Astrocyte of the spinal cord (primary cell): ENCODE measurements at places on chromosomes 12 and 14.

DNA sequence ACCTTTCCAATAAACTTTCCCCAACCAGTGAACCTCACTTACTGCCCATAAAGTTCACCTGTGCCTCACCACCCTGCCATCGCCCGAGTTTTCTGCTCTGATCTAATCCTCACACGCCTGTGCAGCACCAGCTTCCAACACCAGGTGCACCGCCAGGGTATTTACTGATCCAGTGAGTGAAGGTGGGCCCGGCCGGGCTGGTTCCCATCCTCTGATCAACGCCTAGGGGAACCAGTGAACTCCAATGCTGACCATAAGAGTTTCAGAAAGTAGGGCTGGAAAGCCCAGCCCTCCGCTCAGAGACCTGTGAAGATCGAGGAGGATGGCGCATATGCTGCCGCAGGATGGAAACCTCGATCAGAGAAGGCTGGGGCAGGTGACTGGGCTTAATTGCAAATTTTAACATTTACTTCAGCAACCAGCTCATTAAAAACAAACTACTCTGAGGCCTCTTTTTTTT lies 685 bp upstream of the MYL6B start:
- no peak for DNase-seq

DNA sequence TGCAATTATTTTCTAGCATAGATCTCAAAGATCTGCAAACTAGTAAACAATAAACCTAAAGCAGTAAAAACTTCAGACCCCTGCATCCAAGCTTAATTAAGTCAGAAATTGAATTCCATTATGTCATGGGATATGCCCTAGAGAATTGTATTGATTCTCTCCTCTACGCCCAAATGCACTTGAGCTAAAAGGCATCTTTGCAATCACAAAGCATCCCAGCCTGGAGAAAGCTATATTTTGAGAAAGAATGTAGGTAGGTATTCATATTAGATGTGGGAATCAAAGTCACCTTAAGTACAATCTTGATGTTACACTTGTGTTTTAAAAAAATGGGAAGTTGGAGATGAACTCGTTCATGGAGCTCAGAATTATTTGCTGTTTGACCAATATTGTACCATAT lies 386.7 kb downstream of the ADAMTS20 start:
- DNase-seq: no peak

DNA sequence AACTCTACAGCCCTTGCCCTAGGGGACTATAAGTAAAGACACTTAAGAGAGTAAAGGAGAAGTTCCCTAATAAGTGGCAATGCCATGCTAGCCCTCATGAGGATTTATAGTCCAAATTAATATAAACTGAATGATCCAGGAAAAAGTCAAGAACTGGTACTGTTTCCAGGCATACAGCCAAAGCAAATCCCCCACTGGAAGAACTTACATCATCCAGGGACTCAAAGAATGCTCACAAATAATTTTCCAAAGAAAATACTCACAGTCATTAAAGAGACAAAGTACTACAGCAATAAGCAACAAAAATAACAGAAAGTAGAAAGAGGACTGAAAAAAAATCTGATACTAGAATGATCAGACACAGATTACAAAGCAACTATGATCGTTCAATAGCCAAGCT lies 79.7 kb upstream of the RAP1B start:
- peak; percentile 88 for DNase-seq

GRCh38 chr12:23221926-23222325 lies 597.0 kb downstream of the ETNK1 start:
- DNase-seq: no peak

GRCh38 chr14:95095996-95096395 lies 61.3 kb downstream of the DICER1 start:
- no peak for DNase-seq

DNA sequence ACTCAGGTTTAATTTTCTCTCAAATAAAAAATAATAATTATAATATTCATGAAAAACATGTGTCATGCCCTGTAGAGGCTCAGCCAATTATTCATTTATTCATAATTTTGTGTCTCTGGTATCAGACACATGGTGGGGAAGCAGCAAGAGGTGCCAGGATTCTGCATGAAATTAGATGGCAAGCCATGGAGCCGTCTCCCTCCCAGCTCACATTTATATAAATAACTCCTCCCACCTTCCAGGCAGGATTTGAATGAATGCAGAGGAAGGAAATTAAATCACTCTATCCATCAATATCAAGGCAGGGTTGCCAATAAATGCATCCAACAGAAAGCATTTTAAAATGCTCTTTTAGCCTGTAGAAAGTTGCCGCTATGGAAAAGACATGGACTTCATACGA lies 98.1 kb downstream of the PTPRR start:
- no peak for DNase-seq
